HCT116 (cell line): ENCODE measurements at places on chromosomes 7 and 10.

GRCh38 chr7:117659531-117660011 is 179.7 kb downstream of the CFTR start:
- no peak for DNase-seq

- no peak for DNase-seq
Observed at GRCh38 chr10:35639728-35640401, 2.2 kb downstream of the FZD8 start.

DNA sequence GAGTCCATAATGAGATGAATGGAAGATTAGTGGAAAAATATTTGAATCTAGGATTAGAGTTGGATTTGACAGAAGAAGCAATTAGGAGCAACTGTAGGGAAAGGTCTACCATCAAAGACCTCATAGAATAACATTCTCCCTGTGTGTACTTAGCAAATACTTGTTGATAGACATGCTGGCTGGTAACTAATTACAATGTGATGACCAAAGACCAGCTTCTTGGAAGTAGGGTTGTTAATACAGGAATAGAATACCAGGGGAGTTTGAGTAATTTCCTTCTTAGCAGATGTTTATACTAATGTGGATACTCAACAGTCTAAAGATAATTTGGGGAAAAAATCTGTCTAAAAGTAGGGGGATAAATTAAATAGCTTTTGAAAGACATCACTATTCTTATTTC is 357.5 kb upstream of the BMPER start:
- no peak for DNase-seq

GRCh38 chr7:157384301-157384700 is 47.5 kb downstream of the DNAJB6 start:
- no peak for DNase-seq

GRCh38 chr7:138478499-138478908 is 18.4 kb downstream of the TRIM24 start:
- DNase-seq = no peak

- DNase-seq = no peak
Observed at GRCh38 chr7:151383638-151384351, 26.0 kb downstream of the WDR86 start.

DNA sequence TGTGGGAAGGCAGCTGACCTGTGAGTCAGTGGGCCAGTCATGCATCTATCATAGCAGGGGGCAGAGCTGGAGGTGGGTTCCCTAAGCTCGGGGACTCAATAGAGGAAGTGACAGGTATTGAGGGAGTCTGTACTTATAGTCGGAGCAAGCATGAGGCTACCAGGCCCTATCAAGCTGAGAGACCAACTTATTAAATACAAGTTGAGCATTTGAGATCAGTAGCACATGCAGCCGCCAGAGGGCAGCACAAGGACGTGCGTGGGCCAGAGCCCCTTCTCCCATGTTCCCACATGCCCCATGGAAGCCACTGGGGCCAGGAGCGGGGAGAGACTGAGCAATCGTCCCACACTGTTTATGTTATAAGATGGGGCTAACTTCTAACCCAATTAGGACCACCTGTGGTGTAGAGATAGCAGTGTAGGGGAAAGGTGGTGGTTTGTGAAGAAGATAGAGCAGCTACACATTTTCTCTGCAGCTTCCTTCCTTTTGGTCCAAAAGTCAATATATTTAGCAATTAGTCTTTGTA is 13.0 kb upstream of the STK31 start:
- DNase-seq = peak; percentile 76

GRCh38 chr10:77516575-77516974 is 121.0 kb downstream of the KCNMA1 start:
- no peak for DNase-seq
